Kidney epithelial cell (primary cell): ENCODE measurements at places on chromosomes 7 and 10.

- DNase-seq = no peak
Measured at GRCh38 chr7:50978633-50979215, 196.0 kb upstream of the GRB10 start.

DNA sequence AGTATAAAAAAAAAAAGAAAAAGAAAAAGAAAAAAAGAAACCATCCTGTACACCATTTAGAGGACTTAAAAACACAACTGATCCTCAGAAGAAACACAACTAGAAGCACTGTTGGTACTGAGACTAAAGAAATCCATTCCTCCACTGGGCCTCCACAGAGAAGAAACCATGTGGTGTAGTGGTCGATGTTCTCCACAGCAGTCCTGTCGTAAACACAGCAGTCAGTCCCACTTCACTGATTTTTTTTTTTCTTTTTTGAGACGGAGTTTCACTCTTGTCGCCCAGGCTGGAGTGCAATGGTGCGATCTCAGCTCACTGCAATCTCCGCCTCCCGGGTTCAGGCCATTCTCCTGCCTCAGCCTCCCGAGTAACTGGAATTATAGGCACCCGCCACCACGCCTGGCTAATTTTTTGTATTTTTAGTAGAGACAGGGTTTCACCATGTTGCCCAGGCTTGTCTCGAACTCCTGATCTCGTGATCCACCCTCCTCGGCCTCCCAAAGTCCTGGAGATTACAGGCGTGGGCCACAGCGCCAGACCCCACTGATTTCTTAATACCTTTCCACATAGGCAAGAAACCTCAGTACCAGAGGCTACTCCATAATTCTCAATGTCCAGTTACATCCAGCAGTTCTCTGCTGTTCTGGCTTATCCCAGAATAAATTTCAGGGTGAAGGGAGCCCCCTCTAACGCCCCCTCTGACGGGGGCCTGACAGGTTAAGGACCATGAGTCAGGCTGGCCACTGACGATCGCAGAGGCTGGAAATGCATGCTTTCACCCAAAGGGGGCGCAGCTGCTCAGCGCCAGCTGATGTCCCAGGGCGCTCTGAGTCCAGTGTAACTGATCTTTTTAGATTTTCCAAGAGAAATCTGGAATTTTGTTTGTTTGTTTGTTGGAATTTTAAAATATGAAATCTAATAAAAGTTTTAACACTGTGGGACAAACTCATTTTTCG lies 24.8 kb upstream of the FFAR4 start:
- no peak for DNase-seq

DNA sequence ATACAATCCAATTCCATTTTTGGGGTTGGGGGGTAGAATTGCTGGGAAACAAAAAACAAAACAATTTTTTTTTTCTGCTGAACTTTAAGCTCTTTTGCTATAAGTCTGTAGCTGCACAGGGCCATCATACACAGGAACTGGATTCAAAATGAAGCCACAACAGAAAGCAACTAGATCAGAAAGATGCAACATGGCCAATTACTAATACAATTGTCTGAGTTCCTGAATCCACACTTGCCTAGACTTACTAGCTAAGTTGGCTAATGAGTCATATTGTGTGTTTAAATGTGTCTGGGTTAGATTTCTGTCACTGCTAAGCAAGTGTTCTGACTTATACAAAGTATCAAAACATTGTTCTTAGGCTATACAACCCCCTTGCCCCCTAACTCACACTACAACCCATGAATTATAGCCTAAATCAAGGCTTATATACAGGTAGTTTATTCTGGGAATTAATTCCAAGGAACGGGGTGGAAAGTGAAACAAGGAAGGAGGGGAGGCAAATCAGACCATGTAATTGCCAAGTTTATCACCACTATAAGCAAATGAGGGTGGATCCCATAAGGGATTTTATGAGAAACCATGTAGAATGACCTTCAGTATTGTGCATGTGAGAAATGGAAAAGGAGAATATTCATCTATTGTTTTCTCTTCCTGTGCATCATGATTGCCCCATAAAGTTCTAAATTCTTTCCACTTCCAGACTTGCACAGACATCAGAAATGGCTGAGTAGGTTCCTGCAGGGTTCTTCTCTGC lies 337.9 kb upstream of the SORCS1 start:
- DNase-seq = no peak

- no peak for DNase-seq
Measured at GRCh38 chr7:153616711-153617325, 435.4 kb upstream of the DPP6 start.

- DNase-seq = no peak
Measured at GRCh38 chr7:36001546-36001945, 151.5 kb upstream of the EEPD1 start.

DNA sequence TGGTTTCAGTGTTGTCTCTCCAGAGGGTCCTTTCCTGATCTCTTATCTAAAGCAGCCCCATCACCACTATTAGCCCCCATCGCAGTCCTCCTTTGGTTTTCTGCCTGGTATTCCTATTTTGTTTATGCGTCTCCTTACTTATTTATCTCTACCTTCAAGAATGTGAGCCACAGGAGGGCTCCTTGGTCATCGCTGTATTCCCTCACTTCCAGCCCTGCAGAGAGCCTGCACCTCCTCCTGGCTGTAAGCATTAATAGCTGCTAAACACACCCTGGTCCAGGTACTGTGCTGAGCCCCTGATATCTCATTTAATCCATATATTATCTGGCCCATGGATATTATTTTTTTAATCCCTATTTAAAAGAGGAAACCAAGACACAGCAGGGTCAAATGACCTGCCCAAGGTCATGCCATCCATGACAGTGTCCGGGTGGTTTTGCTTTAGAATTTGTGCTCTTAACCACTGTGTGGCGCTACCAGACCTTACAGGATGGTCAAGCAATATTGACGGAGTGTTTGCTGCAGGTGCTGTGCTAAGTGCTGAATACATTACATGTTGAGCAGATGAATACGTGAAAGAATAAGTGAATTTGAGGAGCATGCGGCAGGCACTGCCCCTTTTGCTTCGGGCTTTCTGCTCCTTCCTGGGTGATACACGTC lies 227.2 kb downstream of the ADAM12 start:
- no peak for DNase-seq

DNA sequence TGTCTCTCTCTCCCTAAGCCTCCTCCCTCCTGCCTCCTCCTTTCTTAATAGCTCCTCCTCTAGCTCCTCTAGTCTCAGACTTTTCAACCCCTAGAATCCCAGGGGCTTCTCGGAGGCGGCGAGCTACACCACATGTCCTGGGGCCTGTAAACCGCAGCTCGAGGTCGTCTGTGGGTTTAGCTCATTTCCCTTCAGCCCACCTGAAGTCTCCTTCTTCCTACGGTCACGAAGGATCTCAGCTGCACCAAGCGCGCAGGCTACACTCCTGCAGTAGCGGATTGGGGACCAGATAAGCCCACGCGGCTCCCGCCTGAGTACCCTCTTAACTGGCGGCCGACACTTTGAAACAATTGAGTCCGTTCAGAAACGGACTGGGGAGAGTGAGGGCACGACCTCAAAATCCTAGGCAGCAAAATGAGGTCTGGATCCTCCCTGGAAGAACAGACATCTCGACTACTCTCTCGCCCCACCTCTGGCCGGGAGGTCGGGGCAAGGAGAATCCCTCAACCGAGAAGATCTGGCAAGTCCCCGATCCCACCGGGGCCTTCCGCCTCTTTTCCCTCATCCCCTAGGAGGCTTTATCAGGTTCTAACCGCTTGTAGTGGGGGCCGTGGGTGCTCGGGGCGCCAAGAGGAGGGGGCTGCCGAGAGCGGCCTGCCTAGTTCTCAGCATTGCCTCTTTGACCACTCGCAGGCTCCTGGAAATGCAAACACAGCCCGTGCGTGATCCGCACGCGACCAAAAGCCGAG lies 1.3 kb upstream of the SORCS3 start:
- no peak for DNase-seq

GRCh38 chr7:12220389-12221046 lies 9.4 kb downstream of the TMEM106B start:
- no peak for DNase-seq

GRCh38 chr10:29372920-29373319 lies 84.0 kb downstream of the LYZL1 start:
- no peak for DNase-seq

DNA sequence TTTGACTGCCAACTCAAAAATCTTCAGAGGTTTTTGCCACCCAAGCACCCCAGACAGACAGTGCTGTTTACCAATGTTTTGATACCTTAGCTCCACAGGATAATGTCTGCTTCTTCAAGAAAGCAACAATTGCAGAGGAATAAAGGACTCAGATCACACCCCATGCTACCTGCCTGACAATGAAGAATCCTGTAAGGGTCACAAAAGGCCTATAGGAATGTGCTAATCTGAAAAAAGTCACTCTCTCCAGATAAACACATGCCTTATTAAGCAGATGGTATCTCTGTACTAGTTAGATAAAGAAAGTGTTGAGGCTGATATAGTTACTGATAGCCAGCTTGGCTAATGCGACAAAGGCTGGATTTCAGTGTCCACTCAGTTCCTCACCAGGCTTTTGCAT lies 1076.7 kb upstream of the SORCS1 start:
- no peak for DNase-seq

GRCh38 chr10:105023211-105024111 lies 382.4 kb downstream of the SORCS3 start:
- DNase-seq = peak; percentile 82

GRCh38 chr7:151840088-151840910 lies 36.6 kb downstream of the PRKAG2 start:
- DNase-seq = no peak

DNA sequence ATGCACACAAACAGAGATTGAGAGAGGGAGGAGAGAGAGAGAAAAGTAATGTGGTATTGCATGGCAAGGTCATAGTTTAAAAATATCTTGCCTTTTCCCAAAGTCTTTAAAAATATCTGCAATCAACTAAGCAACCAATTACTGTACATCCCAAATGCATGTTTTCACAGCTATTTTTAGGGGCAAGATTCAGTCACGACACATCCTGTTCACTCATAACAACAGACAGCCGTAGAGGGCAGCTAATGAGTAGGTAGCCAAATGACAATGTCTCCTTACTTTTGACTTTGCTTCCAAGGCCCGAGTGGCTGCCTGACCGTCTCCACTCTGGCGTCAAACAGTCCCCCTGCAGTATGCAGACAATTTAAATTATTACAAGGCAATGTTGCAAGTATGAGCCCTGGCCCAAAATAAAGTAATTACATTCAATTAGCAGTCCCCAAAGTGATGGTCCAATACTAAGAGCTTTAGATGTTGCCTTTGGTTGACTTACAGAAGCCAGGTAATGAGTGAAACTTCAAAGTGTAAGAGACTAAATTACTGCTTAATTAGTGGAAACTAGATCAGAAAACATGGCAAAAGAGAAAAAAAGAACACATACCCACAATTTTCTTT lies 162.9 kb downstream of the MBL2 start:
- no peak for DNase-seq

DNA sequence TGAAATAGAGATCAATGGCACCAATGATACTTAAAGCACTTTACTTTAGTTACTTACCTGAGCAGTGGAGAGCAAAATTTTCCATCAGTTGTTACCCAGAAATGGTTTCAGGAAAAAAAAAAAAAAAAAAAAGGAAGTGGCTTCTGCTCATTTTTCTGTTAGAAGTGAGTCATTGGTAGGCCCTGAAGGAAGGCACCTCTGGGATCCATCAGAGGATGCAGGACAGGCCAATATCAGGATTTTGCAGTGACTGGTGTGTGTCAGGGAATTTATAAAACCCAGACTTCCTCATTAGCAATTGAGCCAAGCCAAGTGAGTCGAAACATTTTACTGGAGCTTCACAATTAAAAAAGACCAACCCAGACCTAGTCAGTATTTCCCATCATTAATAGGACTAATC lies 2.3 kb upstream of the SMIM30 start:
- no peak for DNase-seq

DNA sequence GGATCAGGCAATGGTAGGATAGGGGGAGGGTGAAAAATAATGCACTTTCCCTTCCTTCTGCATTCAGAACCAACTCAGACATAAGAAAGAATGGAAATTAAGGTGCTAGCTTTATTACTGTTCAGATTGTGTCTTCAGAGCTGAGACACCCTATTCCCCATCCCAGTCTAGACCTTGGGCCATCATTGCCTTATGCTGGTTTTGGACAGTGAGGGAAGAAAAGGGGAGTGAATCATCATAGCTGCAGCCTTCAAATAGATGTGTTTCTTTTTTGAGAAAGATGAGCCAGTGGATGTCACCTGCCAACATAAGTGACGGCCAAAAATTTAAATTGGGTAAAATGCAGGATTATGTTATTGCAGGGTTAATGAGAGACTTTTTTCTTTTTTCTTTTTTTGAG lies 27.0 kb upstream of the TOMM7 start:
- no peak for DNase-seq

- DNase-seq = no peak
Measured at GRCh38 chr10:70874061-70874460, 14.3 kb downstream of the PCBD1 start.

GRCh38 chr10:109037978-109038377 lies 885.3 kb downstream of the XPNPEP1 start:
- DNase-seq = no peak

GRCh38 chr10:119205894-119206602 lies 1.3 kb upstream of the GRK5 start:
- DNase-seq = no peak

- no peak for DNase-seq
Measured at GRCh38 chr10:121976607-121977006, 1.6 kb upstream of the NSMCE4A start.

DNA sequence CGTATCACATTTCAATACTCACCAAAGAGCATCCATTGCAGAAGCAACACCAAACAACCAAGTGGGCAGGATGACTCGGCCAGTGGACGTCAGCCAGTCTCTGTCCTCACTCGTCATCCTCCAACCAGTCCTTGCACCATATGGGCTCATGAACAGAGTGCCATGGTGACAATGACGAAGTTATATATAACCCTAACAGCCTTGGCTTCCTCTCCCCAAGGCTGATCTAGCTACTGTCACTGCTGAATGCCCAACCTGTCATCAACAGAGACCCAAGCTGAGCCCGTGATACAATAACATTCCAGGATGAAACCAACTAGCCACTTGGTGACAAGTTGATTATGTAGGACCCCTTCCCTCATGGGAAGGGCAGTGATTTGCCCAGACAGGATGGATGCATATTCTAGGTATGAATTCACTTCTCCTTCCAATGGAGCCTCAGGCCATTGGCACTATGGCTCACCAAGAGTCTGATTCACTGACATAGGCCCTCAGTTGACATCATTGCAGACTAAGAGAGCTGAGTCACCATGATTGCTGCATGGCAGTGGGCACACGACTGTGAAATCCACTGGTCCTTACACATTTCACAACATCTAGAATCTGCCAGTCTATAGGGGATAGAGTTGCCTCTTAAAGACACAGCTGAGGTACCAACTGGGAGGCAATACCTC lies 26.3 kb upstream of the PPIF start:
- peak; percentile 93 for DNase-seq

DNA sequence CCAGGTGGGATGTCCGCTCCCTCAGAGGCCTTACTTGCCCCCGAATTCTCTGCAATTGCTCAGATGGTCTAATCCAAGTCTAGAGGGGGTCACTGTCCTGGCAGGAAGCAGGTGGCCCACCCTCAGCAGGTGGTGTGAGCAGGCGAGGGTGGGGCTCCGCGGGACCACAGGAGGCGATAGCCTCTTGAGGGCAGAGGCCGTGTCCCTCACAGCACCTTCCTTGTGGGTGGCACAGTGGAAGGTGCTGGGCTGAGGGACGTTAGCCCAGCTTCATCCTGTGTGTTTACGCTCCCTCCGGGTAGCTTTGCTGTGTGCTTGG lies 38.3 kb upstream of the INPP5A start:
- DNase-seq = no peak

GRCh38 chr10:120184547-120185337 lies 272.3 kb upstream of the PLPP4 start:
- DNase-seq = no peak

GRCh38 chr7:14954035-14954434 lies 51.5 kb upstream of the DGKB start:
- no peak for DNase-seq

GRCh38 chr7:55521512-55521911 lies 50.8 kb downstream of the VOPP1 start:
- no peak for DNase-seq
